A549 (cell line): ENCODE measurements at places on chromosomes 12 and 14.

DNA sequence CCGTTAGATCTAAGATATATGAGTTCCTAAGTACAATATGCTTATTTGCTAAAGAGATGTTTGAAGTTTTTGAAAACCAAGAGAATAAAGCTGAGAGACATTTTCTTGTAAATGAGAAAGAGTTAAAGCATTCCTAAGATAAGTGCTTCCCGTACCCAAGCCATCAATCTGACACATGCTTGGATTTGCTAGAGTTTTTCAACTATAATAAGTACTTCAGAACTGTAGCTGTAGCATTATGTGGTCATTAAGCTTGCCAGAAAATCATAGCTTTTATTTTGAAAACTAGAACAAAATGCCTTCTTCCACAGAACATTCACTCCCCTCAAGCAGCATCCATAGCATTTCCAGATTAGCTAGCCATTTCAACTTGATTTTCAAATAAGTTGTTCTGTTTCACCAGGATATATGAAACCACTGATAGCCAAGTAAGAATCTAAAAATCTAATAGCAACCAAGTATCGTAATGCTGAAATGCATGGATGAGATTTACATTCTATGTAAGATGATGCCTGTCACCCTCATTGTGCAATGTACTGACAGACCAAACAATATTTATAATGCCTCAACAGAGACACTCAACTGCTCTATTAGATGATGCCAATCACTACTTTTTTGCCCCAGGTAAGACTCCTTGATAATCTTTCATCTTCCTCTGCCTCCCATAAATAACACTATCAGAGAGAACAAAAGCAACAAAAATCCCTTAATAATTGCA, 8.0 kb downstream of the SNW1 start:
- DNase-seq: no peak

DNA sequence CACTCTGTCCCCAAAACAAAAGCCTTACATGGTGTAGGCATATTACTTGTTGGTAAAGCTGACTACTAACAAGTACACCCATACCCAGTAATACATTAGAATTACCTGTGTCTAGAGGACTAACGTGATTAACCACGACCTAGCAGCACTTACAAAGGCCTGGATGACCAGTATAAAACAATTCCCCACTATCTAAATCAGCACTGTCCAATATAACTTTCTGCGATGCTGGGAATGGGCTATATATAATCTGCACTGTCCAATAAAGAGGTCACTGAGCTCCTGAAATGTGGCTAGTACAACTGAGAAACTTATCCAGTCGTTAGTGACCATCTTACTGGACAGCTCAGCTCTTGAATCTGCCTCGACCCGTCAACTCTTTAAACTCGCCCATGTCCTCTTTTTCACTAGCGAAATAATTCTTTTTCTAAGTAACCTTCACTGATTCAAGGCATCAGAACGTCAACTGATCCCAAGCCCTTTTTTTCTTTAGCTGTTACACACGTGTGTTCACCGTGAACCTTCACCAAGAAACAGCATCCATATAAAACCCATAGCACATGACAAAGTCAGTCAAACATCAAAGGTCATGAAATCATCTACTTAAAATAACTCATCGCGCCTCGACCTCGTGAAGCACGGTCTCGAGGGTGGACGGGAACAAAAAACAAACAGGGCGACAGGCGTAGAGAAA, 905 bp upstream of the CIPC start:
- no peak for DNase-seq

DNA sequence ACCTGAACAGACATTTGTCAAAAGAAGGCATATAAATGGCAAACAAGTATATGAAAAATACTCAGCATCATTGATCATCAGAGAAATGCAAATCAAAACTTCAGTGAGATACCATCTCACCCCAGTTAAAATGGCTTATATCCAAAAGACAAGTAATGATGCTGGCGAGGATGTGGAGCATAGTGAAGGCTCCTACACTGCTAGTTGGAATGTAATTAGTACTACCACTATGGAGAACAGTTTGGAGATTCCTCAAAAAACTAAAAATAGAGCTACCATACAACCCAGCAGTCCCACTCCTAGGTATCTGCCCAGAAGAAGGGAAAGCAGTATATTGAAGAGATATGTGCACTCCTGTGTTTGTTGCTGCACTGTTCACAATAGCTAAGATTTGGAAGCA, 146.1 kb downstream of the TGFB3 start:
- DNase-seq: no peak

DNA sequence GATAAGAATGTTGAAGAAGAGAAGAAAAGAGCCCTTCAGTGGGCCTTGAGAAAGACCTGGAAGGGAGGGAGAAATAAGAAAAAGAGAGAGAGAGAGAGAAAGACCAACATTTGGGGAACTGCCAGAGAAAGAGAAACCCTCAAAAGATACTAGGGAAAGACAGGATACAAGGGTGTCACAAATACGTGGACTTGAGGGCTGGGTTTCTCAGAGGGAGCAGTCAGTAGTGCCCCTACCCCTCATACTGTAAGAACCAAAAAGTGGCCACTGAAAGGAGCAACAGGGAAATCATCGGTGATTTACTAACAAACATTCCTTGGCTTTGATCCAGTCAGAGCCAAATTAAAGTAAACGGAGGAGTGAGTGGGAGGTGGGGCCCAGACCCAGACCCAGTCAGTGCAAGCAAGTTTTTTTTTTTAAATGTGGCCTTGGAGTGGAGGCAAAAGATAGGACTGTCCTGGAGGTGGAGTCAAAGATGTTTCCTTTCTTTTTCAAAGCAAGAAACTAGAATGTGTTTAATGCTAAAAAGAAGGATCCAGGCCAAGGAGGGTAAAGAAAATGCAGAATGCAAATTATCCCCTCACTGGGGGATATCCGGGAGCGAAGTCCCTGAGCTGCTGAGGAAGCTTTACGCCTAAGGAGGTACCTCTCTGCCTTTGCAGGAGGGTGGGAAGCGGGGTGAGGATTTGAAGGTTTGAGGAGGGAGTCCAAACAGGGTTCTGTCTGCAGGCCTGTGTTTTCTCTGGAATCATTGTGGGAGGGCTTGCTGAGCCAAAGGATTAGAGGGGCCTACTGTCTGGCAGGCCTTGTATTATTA, 143.5 kb upstream of the AMIGO2 start:
- DNase-seq: no peak

- no peak for DNase-seq
Observed at GRCh38 chr12:84779169-84779568, 133.4 kb downstream of the SLC6A15 start.
